ENCODE measurements at places on chromosomes 1 and 21.

DNA sequence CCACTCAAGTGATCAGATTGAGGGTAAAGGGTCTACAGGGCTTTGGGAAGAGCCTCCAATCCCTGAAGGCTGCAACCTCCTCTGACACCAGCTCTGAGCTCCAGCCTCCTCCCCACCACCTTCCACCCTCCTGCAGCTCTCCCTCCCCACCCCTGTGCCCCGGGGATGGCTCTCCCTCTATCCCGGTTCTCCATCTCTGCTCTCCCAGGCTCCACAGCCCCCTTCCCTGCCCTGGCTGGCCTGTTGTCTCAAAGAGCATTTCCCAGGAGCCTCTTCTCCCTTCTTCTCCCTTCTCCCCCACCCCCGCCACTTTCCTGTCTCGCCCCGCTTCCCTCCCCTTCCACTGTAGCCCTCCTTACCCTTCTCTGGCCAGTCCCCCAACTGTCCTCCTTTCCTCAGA is 1.1 kb downstream of the PLEKHA6 start:
- DNase-seq: no peak

DNA sequence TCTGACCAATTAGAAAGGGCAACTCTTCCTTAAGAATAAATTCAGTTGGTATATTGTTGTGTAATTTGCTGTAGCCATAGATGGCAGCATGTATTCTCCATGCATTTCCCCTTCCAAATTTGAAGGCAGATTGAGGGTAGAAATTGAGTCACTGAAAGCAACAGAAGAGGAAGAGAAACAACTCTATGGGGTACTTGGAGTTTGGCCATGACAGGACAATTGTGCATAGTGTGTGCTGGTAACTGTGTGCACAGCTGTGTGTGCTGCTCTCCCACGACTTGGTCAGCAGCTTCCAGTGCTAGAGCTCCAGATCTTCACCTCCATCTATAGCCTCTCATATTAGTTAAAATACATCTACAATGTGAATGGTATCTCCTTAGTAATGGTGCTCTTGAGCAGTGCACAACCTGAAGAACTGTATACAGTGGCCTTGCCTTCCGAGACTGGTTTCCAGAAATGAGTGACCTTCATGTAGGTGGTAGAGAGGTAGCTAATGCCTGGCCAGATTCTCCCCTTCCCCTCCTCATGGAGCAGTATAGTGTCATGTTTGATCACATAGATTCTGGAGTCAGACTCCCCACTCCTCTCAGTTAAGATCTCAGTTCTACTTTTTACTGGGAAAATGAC is 882 bp upstream of the FCAMR start:
- DNase-seq: no peak

DNA sequence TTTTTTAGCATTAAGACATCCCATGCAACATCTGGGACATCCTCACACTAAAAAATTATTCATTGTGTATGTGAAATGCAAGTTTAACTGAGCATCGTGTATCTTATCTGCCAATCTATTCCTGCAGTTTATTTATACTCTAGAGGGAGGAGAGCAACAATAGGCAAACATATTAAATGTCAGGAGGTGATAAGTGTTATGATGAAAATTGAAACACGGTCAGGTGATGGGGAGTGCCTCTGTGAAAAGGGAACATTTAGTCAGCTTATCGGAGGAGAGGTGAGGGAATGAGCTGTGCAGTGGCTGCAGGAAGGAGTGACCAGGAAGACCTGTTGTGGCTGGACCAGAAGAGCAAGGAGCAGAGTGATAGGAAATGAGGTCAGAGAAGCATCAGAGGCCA is 775 bp upstream of the EFCAB14 start:
- no peak for DNase-seq

GRCh38 chr1:226976276-226976977 is 36.3 kb downstream of the COQ8A start:
- DNase-seq: no peak

GRCh38 chr1:188735567-188735966 is 1742.1 kb downstream of the BRINP3 start:
- DNase-seq: no peak

- DNase-seq: no peak
These were observed 746.5 kb downstream of the USP25 start for GRCh38 chr21:16476056-16476825.

DNA sequence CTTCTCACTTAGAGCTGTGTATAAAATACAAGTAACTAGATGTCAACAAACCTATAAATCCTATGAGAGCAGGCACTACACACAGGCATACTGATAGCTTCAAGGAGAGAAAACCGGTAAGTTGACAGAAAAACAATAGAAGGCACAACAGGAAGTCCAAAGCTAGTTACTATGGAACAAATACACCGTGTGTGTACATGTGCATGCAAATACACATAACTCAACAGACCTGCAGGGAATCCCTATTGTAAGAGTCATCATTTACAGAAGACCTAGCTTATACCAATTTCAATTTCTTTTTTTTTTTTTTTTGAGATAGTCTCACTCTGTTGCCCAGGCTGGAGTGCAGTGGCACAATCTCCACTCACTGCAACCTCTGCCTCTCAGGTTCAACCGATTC is 26.3 kb downstream of the JAK1 start:
- DNase-seq: no peak

- no peak for DNase-seq
These were observed 3.7 kb downstream of the KRTAP20-2 start for GRCh38 chr21:30638686-30639085.

- no peak for DNase-seq
These were observed 993 bp downstream of the DDX59 start for GRCh38 chr1:200668514-200669313.

- no peak for DNase-seq
These were observed 65.4 kb downstream of the SYDE2 start for GRCh38 chr1:85135392-85135798.

All from naive B cell (primary cell).